Daoy (cell line): ENCODE measurements at places on chromosomes 3 and 15. TPM values are rescaled to one million over a fixed set of nuclear protein-coding genes. Genes with fewer than 3 reads are reported as not detected.

GRCh38 chr15:45645026-45645980, 10.5 kb downstream of the SQOR start:
- peak; percentile 40 for DNase-seq

- peak; percentile 35 for DNase-seq
These were observed 22.9 kb downstream of the RAB8B start for GRCh38 chr15:63212050-63213004.

GRCh38 chr15:77659350-77660321, 26.9 kb upstream of the LINGO1 start:
- peak; percentile 73 for DNase-seq

DNA sequence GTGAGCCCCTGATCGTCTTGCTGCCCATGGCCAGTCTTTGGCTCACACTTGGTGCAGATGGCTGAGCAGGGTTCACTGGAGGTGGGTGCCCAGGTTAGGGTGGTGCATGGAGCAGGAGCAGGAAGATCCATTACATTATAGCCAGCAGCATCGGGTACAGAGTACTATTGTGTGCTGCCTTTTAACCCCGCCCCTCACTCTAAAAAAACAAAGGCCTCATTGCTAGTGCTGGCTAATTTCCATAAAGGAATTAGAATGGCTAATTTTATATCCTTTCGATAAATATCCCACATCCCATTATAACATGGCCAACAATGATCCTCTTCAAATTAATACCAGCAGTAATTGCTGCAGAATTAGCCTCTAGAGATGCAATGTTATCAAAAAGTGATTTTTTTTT, 45.8 kb upstream of the PPP4R2 start:
- DNase-seq: no peak

- no peak for DNase-seq
These were observed 1.1 kb downstream of the PDIA5 start for GRCh38 chr3:123067689-123068600.

GRCh38 chr15:94383706-94384105, 152.3 kb downstream of the MCTP2 start:
- DNase-seq: peak; percentile 7

DNA sequence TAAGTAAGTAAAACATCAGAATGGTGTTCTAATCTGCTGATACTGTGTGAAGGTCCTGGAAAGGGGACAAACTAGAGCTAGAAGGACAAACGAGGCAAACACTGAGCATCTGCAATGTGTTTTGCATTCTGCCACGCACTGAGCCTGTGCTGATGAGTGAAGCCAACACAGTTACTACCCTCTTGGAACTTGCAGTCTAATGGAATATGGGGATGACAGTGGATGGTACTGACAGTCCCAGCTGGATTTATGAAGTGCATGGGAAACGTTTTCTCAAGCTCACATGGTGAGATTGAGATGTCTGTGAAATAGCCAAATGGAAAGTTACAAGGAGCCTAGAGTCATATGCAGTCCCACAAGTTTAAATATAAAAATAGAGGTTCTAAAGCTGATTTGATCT, 86.6 kb downstream of the FOXB1 start:
- no peak for DNase-seq

DNA sequence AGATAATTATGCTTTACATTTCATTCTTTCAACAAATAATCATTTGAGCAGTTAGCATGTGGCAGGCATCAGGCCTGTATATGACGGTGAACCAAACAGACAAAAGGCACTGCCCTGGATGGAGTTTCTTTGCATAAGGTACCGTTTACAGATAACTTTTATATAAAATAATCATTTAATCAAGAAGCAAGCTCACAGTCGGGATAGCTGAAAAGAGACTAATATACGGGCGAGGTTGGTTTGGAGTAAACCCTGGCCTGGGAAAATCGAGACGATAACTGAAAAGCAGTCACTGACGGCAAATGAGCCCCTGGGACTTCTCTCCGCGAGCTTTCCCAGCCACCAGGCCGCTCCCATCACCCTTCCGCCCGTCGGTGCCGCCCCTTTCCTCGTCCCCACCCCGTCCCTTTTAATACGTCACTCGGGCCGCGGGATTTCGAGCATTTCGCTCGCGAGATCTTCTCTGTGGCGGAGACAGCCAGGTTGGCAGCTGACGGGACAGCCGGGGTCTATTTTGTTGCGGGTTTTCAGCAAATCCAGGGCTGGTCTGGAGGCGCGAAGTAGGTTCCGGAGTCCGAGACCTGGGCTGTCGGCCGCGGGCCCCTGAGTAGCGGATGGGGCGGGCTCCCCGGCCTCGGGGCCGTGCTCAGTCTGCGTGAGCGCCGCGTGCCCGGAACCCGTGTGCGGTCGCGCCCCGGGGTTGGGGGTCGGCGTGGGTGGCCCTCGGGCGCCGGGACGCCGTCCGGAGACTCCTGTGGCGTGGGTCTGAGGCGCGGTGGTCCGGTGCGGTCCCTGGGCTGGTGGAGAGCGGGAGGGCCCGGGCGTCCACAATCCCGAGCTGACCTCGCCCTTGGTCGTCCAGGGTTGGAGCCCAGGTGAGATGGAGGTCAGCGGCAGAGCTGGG, at the start of gene NMD3:
Gene NMD3 (plus strand): TSS at position 462 of the 904 bp plus-strand sequence. CDS start 703 bp downstream, outside the sequence.
- DNase-seq: peak; percentile 97

DNA sequence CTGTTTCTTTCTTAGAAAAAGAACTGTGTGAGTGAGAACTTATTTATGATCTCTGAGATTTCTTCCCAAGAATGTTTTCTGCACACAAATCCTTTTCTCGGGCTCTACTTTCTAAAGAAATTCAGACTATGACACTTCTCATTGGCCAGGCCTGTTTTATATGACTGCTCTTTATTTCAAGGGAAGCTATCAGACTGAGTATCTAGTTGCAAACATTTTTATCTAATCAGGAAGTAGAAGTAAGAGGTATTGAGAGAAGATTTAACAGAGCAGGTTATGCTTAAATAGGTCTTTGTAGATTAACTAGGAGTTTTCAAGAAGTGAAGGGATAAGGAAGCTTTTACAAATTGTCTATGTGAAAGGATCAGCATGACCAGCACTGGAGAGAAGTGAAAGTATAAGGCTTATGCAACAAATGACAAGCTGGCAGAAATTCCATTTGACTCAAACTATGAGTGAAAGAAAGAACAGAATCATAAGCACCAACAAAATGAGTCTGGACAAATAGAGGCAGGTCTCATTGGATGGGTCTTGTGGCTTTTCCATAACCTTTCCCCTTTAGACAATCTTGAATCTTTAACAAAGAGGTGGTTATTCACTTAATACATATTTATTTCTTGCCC, 71.9 kb upstream of the CHL1 start:
- no peak for DNase-seq

DNA sequence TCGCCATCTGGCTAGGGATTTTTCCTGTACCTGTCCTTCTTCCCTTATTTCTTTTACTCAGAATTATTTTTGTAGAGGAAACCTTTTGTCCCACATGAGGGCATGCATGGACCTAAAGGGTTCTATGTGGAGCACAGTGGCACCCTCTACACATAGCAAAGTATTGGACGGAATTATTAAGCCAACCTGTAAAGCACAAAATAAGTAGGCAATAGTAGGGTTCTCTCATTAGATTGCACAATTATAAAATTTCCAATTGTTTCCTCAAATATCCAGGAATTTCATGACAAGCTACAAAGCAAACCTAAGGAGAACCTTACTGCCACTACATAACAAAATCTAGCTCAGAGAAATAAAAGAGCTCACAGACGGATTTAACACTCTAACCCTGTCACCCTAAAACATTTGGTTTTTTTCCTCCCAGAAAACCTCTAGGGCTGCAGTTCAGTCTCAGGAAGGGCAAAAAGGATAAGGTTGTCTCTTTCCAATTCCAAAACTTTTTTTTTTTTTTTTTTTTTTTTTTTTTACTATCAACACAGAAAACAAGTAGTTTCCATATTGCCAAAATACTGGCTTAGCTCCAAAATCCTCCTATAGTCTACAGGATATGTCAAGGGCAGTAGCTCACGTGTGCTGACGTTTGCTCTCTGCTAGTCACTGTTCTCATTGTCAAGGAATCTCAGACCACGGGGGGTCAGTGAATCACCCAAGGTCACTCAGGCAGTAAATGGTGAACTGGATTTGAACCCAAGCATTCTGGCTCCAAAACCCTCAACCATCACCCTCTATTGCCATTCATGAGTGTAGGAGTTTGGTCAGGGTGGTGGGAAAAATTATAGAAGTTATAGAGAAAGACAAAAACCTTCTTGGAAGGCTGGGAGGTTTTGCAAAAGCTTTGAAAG, 52.3 kb downstream of the NCEH1 start:
- peak; percentile 99 for DNase-seq

DNA sequence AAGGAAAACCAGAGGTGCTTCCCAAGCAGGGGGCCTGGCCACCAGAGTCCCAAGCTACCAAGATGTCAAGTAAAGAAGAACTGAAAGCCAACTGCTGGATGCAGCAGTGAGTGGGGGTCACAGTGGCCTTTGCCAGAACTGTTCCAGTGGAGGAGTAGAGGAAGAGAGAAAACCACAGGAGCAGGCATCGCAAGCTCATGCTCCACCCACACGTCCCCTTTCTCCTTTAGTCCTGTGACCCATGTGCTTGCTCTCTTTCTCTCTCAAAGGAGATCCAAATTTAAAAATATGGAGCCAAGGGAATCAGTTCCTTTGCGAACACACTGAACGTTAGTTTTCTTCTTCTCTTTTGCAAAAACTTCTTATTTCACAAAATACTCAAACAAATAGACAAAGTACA, 12.4 kb upstream of the ABHD2 start:
- DNase-seq: no peak

- no peak for DNase-seq
These were observed 8.5 kb upstream of the ISLR2 start for GRCh38 chr15:74121858-74122257.

- DNase-seq: peak; percentile 74
These were observed 32.4 kb upstream of the ALDH1L1 start for GRCh38 chr3:126212620-126213378.

DNA sequence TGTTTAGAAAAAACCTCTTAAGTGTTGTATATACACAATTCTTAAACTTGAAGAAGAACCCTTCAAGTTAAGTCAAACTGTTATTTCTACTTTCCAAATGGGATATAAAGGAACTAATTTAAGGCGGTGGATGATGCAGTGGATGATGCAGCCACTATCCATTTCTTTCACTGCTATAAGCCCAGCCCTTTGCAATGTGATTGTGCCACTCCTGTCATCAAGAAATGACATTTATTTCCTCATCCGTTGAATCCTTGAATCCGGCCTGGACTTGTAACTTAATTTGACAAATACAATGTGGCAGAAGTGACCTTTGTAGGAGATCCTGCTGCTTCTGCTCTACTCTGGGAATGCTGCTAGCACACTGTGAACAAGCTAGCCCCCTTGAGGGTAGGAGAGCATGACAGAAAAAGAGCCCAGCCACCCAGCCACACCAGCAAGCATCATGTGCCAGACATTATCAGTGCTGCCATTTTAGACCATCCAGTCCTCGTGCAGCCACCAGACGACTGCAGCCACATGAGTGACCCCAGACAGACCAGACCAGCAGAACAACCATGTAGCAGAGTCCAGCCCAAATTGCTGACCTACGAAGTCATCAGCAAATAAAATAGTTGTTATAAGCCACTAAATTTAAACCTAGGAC, 47.4 kb downstream of the UACA start:
- DNase-seq: no peak

DNA sequence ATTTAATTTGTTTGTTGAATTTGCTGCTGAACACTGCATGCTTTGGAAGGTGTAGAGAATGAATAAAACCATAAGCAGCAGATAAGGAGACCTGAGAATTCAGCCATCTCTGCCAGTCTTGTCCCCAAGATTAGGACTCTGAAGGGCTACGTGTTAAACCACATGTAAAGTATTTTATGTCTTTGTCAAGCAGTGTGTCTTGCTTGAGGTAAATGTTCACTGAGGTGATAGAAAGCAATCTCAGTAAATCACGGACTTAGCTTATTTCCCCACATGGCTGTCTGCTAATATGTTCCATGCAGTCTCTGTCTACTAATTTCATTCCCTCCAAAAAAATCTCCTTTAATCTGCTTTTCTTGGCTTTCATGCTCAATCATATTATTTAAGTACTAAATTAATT, 467.1 kb downstream of the RAP2B start:
- no peak for DNase-seq

GRCh38 chr3:50534681-50535330, 31.4 kb upstream of the CACNA2D2 start:
- DNase-seq: no peak

DNA sequence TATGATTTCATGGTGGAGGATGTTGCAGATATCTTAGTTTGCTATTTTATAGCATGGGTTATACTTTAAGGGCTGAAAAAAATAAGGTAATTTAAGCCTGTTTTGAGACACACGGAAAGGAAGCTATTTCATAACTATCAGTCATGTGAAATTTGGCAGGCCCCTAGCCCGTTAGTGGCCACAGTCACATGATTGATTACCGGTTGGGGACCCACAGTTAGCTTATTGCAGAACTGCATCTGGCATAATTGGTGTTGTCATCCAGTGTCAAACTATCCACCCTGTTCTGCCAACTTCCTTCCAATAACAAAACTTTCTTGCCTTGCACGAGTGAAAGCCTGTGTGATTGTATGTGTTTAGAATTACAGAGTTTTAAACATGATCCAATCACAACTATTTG, 35.2 kb downstream of the FNDC3B start:
- DNase-seq: no peak

DNA sequence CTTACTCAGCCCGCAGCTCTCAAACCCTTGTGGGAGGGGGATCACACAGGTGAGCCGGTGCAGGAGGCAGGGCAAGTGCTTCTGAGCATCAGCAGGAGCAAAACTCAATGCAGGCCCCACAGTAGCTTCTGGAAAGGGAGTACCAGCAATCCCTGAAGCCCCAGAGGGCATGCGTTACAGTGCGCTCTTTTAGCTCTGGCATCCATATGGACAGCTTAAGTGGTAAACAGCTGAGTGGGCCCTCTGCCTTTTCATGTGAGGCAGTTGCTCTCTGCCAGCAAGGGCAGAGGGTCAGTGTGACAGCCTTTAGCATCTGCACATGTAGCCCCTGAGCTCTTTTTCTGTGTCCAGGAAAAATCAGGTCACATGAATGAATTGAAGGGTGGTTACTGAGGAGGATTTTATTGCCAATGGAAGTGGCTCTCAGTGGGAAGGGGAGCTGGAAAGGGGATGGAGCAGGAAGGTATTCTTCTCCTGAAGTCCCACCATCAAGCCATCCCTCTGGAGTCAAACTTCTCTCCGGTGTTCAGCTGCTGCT, 464.3 kb upstream of the THRB start:
- DNase-seq: no peak

HHATL gene
- total RNA-seq: not detected in 2 replicates

TCTA gene
- 7.8 and 10.2 TPM in 2 replicates for total RNA-seq

TGM4 gene
- total RNA-seq: 0.17 and 0.51 TPM in 2 replicates

ATP10A gene
- 2.5 and 7.5 TPM in 2 replicates for total RNA-seq

RNF168 gene
- total RNA-seq: 12.0 and 14.5 TPM in 2 replicates

SLC38A3 gene
- not detected in 2 replicates for total RNA-seq

GOLGA8T gene
- 1.5 TPM in 1 of 2 replicates, not detected in the other for total RNA-seq

HDC gene
- total RNA-seq: not detected in 2 replicates

ADAMTS7 gene
- 1.1 and 1.8 TPM in 2 replicates for total RNA-seq

EIF1B gene
- total RNA-seq: 15.1 and 18.1 TPM in 2 replicates

HMG20A gene
- 14.6 and 16.4 TPM in 2 replicates for total RNA-seq
